ENCODE measurements at places on chromosomes 2 and 18.

DNA sequence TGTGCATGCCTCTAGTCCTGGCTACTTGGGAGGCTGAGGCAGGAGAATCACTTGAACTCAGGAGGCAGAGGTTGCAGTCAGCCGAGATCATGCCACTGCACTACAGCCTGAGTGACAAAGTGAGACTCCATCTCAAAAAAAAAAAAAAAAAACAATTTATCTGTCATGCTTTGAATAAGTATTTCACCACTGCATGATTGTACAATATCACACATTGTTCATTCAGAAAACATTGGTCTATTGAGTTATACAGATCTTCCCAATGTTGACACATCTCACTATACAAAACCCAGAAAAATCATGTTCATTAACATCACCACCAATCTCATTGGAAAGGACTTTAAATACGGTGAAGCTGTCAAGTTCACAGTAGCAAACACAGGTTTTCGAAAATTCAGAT is 46.8 kb upstream of the PPM1B start:
- no peak for DNase-seq

DNA sequence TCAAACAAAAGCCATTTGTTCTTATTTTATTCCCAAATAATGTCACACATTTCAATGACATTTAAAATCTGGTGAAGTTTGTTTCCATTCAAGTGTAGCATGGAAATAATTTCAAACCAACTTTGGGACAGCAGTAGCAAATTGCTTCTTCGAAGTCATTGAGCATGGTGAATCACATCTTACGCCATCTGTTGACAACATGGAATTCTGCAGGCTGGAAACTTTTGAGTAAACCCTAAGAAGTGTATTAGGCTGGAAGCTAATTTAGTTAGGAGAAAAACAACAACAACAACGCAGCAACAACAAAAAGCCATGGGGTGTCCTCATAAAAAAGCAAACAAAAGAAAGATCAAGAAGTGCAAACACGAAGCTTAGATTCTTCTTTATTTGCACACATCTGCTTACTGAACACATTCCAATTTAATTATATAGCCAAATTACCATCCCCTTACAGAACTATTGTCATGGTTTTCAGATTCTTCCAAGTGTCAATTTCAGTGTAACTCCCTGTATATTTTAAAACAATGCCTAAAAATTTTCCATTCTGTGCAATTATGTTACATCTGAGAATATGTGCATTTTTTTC is 659.0 kb upstream of the CDH7 start:
- no peak for DNase-seq

GRCh38 chr2:175317751-175318150 is 136.2 kb upstream of the ATP5MC3 start:
- DNase-seq, result no peak

DNA sequence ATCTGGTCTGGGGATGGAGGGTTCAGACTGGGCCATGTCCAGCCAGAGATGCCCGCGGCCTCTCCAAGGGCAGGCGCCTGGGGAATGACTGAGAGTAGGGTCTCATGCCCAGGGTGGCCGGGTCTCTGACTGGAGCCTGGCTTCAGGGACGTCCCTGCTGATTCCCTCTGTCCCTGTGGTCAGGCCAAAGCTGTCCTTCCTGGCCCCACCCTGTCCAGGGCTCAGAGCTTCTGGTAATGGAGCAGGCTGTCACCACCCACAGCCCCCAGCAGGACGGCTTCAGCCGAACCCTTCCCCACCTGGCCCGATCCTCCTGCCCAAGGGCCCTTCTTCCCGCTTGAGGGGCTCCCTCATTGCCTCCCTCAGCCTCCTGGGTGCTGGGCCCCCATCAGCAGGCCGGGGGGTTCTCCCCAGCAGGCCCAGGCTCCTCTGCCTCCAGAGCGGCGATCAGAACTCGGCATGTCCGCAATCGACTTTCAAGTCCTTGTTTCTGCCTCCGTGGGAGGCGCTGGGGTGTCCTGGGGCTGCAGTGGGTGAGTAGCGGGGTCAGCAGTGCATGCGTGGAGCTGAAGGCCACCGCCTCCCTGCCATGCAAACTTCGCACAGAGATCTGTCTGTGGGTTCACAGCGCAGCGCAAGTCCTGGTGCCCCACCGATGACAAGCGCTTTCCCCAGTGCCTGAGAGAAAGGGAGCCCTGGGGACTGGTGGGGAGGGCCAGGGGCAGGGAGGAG is 18.3 kb downstream of the RAMP1 start:
- peak; percentile 9 for DNase-seq

DNA sequence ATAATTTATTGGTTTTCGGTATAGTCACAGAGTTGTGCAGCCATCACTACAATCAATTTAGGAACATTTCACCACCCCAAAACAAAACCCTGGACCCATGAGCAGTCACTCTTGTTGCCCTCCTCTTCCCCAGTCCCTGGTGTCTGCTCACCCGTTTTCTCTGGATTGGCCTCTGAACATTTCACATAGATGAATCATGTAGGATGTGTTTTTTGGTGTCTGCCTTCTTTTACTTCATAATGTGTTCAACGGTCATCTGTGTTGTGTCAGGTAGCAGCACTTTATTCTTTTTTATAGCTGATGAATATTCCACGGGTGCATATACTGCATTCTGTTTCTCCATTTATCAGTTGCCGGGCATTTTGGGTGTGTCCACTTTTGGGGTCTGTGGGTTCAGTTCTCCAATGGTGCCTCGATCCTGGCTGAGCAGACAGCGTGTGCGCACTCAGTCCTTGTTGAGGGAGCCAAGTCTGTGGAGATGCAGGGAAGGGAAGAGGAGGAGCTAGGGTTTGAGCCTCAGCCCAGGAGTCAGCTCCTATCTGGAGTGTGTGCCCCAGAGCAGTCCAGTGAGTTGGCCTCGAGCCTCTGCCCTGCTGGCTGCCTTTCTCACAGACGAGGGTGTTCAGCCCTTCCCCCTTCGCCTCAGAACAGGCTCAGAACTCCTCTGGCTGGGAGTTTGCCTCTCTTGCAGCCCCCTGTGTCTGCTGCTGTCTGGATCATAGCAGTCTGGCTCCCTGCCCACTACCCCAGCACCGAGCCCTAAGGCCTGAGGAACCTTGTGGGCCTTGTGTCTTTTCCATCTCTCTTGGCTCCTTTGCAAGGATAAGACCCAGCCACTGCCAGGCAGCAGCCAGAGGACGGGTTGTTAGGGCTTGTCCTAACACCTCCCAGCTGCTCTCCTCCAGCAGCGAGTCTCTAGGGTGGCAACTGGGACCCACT is 18.0 kb downstream of the C2orf74 start:
- no peak for DNase-seq

- DNase-seq, result no peak
These were observed 37.4 kb downstream of the DLGAP1 start for GRCh38 chr18:4417714-4418113.

DNA sequence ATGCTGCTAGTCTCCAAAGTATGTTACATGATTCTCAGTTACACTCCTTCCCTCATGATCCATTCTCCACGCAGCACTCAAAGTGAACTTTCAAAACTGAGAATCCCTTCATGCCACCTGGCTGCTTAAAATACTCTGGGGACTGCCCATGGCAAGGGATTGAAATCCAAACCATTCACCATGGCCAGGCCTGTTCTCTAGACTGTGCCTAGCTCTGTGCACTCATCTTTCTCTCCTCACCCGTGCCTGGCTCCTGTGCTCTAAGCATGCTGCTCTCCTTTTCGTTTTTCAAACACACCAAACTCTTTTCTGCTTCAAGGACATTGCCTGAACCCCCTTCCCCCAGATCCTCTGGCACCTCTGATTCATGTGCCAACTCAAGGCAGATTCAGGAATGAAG is 80.9 kb downstream of the FASTKD2 start:
- no peak for DNase-seq

GRCh38 chr2:63792530-63792929 is 49.2 kb upstream of the UGP2 start:
- DNase-seq, result no peak

DNA sequence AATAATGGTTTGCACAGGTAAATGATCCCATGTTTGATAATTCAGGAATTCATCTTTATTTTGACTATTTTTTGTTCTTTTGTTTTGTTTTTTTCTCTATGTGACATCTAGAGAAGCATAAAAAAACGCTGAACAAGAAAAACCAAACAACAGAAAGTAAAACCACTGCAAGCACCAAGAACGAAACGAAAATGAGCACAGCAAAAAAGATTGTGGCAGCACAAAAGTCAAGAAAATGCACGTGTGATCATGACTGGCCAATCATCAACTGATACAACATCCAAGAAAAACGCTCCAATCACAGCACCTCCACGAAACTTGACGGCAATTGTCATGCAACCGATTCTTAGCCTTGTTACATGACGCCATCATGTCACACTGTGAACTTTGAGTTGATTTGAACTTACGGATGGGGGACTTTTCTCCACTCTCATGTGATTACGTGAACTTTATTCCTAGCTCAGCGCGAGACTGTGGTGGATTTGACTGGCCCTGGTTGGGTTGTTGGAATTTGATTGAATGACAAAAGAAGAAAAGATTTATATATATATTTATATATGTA is 318.7 kb downstream of the CELF4 start:
- DNase-seq, result no peak

DNA sequence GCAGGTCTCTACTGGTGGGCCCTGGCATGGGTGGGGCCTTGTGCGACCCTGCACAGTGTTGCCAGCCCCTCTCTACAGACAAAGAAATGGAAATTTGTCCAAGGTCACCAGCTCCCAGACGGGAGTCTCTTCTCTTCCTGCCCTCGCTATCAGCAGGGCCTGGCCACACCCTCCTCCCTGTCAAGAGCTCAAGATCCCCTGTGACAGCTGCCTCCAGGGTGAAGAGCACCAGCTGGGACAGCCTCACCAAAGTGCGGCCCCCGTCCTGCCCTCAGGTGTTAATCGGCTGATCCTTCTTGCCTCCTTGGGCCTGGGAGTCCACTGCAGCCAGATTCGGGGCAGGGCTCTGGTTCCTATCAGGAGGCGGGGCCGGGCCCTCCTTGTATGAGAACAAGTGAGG is 259.1 kb downstream of the TWIST2 start:
- DNase-seq, result no peak

DNA sequence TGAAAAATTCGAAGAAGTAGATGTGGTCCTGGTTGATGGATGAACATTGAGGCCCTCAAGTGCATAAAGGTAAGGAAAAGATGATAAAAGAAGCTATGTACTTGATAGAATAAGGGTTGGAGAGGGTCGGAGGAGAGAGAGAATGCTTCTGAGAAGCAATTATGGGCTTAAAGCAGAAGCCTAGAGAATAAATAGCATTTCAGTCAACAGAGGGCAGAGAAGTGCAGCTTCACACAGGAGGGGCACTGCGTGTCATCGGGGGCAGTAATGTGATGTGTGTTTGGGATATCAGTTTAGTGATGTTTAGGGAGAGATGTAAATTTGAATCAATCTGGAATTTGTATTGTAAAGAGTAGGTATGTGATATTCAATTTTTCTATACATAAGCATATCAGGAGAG is 334.5 kb downstream of the PIK3C3 start:
- no peak for DNase-seq

GRCh38 chr18:48098007-48098406 is 167.5 kb upstream of the SMAD2 start:
- DNase-seq, result no peak

DNA sequence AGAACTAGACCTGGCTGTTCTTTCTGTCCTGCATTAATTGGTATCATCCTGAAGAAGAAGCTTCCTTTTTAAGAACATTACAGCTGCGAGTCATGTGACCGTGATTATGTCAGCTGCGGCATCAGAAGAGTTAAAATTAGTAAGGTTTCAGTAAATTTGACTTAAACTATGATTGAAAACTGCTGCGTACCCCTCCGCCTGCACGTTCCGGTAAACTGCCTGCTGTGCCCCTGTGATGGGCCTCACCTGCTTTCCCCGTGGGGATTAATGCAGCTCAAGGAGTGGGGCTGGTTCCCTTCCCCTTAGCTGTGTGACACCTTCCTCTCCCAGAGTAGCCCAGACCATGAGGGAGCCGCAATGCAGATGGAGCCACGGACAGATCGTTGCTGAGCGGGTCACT is 36.1 kb upstream of the MYO3B start:
- DNase-seq, result no peak

DNA sequence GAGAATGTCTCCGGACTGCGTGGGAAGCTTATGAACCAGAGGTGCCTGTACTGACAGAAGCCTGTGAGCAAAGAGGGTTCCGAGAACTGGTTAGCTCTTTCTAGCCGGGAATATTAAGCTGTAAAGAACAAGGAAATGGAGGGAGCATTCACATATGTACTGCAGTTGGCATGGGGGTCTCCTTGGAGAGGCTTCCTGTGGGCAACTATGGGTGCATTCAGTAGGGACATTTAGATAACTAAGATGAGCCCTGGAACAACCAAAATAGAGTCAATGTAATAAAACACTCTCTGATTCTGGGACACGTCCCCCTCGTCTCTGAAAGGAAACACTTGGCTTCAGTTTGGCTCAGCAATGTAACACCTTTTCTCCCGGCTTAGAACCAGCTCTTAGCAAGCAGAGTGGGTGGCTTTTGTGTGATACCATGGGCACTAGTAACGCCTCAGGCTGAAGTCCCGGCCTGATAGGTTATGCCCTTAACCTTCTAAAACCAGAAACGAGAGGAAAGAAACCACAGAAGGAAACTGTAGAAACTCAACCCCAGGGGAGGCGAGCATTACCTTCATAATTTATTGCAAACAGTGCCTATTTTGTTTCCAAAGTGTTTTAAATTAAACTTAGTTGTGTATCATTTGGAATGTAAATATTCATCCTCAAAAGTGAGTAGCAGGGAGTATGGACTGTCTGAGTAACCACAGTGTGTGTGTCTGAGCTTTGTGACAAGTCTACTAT is 48.8 kb upstream of the LPIN2 start:
- DNase-seq, result peak; percentile 50

- no peak for DNase-seq
These were observed 53.1 kb downstream of the VIL1 start for GRCh38 chr2:218471982-218472381.

GRCh38 chr2:230796280-230796862 is 68.4 kb upstream of the ITM2C start:
- DNase-seq, result no peak

DNA sequence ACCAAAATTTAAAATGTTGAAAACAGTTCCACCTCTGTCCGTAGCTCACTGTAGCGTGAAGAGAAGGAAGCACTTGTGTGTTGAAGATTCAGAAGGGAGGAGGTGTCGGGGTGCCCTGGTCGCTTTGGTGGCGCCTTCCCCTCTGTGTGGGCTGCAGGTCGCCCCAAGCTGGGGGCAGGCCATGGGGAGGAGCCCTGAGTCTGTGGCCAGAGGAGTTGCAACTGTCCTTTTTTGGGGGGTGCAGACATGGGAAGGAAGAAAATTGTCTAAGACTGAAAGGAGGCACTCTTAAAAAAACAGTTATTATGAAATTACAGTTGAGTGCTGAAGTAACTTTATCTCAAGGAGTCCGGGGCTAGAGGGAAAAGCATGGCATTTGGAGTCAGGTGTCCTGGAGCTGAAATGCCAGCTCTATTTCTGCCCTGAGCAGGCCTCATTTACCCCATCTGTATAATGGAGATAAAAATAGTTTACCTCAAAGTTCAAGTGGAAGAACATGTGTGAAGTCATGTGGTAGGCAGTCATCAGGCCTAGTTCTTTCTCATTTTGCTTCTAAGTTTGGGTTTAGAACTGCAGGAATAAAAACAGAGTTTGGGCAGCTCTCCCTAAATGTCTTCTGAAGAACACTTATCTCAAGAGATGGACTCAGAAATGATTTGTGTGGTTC is 82.1 kb downstream of the RNF144A start:
- DNase-seq, result no peak

All from natural killer cell (primary cell).